Natural killer cell treated with Interleukin-12 subunit alpha and Interleukin-12 subunit beta and Interleukin-15 and Interleukin-18, amount 100 ng/mL, for 72 hours (primary cell): ENCODE measurements at places on chromosomes 12 and 14. TPM values are rescaled to one million over a fixed set of nuclear protein-coding genes. Genes with fewer than 3 reads are reported as not detected.

The RIN3 gene
- total RNA-seq = 202 TPM

The FBLN5 gene
- not detected for total RNA-seq

- no peak for DNase-seq
- peaks cover 38% of the 10 kb centered on the region for H3K36me3 ChIP-seq
- H3K4me3 ChIP-seq = no peak overlapping the region
Observed at GRCh38 chr12:46200551-46200950, 68.3 kb downstream of the SLC38A1 start.

The TCP11L2 gene
- total RNA-seq = 3.5 TPM

The EID3 gene
- 9.0 TPM for total RNA-seq

DNA sequence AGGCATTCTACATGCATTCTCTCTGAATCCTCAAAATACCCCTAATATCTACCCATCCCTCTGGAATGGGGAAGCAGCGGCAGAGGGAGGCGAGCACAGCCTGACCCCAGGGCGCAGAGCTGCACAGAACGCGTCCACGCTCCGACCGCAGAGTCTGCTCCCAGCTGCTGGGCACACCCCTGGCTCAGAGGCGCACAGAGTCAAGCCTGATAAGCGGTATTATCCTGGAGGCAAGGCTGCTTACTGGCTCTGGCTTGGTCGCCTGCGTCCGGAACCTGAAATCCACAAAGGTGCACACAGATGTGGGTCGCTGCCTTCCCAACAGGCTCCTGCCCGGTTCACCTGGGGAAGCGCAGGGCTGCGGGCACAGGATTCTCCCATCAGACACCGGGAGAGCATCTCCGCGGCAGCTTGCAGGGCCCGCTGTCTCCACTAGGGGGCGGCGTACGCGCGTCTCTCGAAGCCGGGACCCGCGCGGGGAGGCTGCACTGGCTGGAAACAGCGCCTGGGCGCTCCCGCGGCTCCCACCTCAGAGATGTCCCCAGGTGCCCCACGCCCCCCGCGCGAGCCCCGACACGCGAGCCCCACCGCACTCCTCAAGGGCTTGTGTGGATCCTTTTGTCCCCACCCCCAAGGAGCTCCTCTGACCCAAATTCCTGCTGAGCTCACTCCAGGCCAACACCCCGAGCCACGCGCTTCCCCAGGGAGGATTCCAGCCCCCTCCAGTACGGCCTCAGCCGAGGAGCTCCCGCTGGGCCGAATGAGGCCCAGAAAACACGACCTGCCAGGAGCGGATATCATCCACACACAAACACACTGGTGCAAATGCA is 120.1 kb upstream of the FZD10 start:
- H3K4me3 ChIP-seq = no peak overlapping the region
- peaks cover 7% of the 10 kb centered on the region for H3K4me1 ChIP-seq
- DNase-seq = no peak

The TBC1D30 gene
- total RNA-seq = 1.1 TPM

- peaks cover 21% of the 10 kb centered on the region for H3K4me1 ChIP-seq
- H3K4me3 ChIP-seq = no peak overlapping the region
- no peak for DNase-seq
- H3K36me3 ChIP-seq = peaks cover 12% of the 10 kb centered on the region
- peak overlapping the region; percentile 81 for H3K27ac ChIP-seq
- no peaks in the 10 kb centered on the region for H3K27me3 ChIP-seq
Observed at GRCh38 chr12:14362352-14362751, 3.1 kb upstream of the ATF7IP start.
